ENCODE measurements at places on chromosomes 1 and 21. TPM values are rescaled to one million over a fixed set of nuclear protein-coding genes. Genes with fewer than 3 reads are reported as not detected.

DNA sequence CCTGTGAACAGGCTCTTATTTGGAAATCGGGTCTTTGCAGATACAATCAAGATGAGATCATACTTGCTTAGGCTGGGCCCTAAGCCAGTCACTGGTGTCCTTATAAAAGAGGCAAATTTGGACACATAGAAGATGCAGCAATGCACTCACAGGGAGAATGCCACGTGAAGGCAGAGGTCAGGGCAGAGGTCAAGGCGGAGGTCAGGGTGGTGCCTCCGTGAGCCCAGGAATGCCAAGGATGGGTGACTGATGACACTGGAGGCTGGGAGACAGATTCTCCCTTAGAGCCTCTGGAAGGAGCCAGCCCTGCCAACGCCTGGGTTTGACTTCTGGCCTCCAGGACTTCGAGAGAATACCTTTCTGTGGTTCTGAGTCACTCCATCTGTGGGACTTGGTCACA is 22.8 kb upstream of the C1orf174 start:
- DNase-seq: no peak

GRCh38 chr1:242405947-242406346 is 118.5 kb downstream of the PLD5 start:
- DNase-seq: no peak

The ST6GALNAC3 gene
- 5.0 TPM for polyA plus RNA-seq

The SIPA1L2 gene
- 36.0 TPM for polyA plus RNA-seq

The PLA2G2D gene
- polyA plus RNA-seq: 0.05 TPM
